ENCODE measurements at places on chromosomes 5 and 9.

- DNase-seq: no peak
These were observed 86.7 kb downstream of the GPR21 start for GRCh38 chr9:123120131-123120530.

- no peak for DNase-seq
These were observed 27.3 kb downstream of the SCGB3A1 start for GRCh38 chr5:180563994-180564393.

- peak; percentile 99 for DNase-seq
These were observed 226.4 kb downstream of the DCP2 start for GRCh38 chr5:113202746-113203716.

- no peak for DNase-seq
These were observed 79.0 kb downstream of the SYK start for GRCh38 chr9:90880669-90881068.

- no peak for DNase-seq
These were observed 569.5 kb downstream of the PSAT1 start for GRCh38 chr9:78866207-78867132.

GRCh38 chr9:124708074-124708473, 63.0 kb downstream of the NR6A1 start:
- no peak for DNase-seq

DNA sequence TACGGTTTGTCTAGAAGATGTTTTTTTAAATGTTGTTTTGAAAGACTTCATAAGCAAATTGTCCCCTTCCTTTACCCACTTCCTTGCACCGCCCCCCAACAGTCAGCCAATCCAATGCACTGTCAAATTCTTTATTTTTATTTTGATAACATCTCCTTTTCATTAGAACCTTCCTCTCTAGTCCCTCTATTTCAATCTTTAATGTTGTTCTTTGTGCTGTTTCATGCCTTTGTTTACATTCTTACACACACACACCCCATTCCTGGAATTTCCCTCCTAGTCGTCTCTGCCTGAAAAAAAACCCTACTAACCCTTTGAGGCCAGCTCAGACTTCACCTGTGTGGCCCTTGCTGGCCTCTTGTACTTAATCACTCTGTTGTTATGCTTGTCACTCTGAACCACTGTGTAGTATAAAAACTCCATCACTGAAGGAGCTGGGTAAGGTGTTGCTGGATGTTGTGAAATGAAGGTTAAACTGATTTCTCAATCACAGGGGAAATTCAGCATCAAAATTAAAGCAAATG, 133.4 kb downstream of the UGCG start:
- DNase-seq: no peak

GRCh38 chr9:125464591-125465385, 203.2 kb downstream of the GAPVD1 start:
- no peak for DNase-seq

DNA sequence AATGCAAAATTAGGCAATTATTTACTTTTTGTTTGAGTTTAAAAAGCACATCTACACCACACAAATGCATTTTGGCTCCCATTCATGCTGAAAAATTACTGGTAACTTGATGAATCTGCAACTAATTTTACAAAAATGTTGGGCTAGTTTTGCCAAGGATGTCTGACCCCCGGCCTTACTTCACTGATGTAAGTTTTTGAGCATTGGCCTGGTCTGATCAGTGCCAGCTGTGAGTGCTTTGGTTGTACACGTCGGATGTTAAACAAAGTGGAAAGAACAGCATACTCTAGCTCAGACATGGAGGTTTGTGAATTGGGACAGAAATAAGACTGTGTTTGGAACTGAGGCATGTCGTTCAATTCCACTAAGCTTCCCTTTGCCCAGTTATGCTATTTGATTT, 1044.2 kb downstream of the TLE4 start:
- DNase-seq: no peak

GRCh38 chr9:75389101-75389500, 300.8 kb downstream of the OSTF1 start:
- no peak for DNase-seq

DNA sequence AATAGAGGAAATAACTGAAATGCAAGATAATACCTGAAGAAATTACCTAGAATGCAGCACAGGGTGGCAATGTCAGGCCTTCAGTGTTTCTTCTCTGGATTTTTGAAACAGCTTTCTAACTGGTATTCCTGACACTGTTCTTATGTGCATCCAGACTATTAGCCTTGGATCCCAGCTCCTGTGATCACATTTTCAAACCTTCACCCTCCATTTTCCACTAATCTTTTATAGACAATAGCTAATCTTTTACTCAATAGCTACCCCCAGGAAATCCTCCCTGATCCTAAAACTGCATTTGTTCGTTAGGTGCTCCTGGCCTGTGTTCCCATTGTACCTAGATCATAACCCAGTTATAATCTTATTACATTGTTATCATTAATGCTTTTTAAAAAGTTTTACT, 101.5 kb upstream of the DHFR start:
- no peak for DNase-seq

DNA sequence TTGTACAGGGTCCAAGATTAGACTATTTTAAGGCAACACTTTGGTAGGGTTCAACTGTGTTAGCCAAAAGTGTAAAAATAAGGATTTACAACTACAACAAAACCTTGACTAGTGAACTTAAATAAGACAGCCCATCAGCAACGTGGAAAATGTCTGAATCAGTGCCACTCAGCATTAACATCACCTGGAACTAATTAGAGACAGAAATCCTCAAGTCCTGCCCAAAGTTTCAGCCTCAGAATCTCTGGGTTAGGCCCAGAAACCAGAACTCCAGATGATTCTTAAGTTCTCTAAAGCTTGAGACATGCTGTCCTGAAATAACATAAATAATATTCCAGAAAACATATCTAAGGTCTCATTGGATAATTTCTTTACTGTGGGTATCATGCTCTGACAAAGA, 118.6 kb downstream of the SEMA6A start:
- no peak for DNase-seq

DNA sequence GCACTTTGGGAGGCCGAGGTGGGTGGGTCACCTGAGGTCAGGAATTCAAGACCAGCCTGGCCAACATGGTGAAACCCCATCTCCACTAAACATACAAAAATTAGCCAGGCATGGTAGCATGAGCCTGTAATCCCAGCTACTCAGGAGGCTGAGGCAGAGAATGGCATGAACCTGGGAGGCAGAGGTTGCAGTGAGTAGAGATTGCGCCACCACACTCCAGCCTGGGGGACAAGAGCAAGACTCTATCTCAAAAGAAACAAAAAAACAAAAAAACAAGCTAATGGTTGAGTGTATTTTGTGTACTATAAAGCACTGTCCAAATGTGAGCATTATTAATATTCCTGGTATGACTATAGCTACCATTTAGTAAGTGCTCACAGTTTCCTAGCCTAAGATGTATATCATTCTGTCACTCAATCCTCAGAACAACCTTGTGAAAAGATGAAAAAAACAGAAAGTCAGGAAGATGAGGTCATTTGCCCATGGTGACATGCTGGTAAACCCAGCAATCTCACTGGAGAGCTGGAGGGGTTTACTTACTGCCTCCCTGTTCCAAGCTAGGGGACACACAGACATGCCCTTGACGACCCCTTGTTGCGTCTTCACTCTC, 27.7 kb downstream of the ARHGEF37 start:
- DNase-seq: no peak

- DNase-seq: no peak
These were observed 72.1 kb upstream of the ATP10B start for GRCh38 chr5:160923936-160924710.

- no peak for DNase-seq
These were observed 51.6 kb upstream of the C5orf46 start for GRCh38 chr5:147957901-147958300.

DNA sequence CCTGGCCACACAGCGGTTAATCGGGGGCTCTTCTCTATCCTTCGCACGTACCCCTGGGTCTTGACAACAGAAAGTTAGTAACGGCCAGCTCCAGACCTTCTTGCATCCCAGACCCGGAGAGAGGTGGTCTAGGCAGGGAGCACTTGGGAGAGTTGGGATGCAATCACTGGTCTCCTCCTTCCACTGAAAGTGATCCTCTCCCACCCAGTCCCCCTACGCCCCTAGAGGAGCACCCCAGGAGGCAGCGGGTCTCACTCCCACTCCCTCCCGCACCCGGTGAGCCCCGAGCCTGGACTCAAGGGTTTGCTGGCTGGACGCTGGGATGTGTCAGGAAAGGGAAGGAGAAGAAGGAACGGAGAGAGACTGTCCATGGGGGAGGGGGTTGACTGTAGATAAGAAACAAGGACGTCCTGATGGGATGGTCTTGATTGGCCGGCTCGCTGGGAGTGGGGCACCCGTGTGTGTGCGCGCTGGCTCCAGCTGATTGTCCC, 2.0 kb downstream of the RORB start:
- no peak for DNase-seq

- no peak for DNase-seq
These were observed 34.1 kb downstream of the CRHBP start for GRCh38 chr5:76986825-76987526.

GRCh38 chr5:154697371-154697770, 57.8 kb upstream of the LARP1 start:
- no peak for DNase-seq

DNA sequence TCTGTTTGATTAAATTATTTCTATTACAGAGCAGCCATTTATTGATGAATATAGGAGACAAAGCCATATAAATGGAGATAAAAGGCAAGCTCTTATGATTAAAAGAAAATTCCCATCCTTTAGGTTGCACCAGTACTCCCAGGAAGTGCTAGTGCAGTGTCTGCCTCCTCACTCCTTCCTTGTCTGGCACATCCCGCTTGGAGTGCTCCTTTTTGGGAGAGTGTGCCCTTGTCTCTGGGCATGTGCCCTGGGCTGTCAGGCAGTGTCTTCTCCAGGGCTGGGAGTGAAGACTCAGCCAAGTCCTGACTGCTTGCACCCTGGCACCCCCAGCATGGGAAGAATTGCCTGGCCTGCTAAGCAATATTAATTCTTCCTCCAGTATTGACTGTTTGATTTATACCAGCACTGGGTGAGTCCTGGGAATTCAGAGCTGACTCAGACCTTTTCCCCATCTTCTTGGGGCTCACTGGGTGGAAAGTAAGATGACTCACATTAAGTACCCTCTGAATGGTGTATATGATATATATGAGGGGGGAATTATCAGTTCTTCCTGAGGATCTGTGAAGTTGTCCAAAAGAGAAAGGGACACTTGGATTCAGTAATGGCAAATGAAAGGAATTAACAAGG, 62.1 kb downstream of the ZSWIM6 start:
- no peak for DNase-seq

DNA sequence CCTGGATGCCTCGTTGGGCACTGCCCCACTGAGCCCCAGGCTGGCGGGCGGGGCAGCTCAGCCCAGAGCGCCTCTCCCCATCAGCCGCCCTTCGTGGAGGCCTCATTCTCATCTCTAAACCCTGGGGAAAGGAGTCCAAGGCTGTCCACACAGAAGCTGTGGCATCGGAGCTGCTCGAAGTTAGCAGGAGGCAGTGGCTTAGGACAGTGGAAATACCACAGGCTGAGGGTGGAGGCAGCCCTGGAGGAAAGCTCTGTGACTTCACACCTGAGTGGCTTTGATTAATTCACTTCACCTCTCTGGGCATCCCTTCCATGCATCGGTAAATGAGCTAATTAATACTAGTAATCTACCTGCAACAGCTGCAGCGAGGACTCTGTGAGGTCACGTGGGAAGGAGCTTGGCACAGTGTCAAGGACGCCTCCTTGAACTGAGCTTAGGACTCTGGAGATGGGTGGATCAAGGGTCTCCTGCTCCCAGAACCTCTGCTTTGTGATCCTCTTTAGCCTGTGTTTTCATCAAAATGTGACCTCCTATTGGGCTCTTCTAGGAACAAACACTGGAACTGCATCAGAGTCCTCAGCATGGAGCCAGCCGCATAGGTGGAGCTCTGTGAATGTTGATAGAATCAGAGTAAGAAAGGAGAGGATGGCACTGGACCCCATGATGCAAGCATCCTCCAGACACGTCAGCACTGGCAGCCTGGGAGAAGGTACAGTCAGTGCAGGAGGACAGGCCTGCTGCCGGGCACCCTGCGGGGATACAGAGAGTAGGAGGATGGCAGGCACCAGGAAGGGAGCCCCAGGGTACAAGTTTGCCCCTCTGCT, 842 bp upstream of the ANGPTL2 start:
- DNase-seq: peak; percentile 74

DNA sequence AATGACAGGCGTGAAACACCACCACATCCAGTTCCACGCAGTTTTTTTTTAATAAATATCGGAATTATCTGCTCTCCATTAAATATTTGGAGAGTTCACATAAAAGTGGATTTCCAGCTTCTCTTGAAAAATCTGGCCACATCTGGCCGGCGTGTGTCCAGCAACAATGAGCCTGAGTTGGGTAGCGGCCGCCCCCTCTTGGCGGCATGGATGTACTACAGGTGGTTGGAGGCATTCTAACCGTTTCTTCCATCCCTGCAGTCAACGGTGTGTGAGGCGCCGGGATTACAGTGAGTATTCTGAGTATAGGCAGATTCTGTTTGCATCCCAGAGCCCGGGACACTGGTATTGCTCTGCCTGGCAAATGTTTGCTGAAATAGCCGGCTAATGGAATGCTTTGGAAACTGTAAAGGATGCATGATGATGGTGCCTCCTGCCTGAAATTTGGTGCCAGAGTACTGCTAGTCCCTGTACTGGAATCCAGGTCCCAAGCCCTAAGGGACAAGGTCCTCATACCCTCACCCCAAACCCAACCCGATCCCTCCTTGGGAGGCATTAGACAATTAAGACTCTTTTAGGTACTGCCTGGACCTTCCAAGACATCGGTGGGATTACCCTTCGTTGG, 13.6 kb upstream of the GM2A start:
- DNase-seq: peak; percentile 28

- DNase-seq: no peak
These were observed 26.5 kb upstream of the PCSK1 start for GRCh38 chr5:96459313-96460121.

GRCh38 chr5:132501629-132501956, 11.0 kb upstream of the IRF1 start:
- no peak for DNase-seq

DNA sequence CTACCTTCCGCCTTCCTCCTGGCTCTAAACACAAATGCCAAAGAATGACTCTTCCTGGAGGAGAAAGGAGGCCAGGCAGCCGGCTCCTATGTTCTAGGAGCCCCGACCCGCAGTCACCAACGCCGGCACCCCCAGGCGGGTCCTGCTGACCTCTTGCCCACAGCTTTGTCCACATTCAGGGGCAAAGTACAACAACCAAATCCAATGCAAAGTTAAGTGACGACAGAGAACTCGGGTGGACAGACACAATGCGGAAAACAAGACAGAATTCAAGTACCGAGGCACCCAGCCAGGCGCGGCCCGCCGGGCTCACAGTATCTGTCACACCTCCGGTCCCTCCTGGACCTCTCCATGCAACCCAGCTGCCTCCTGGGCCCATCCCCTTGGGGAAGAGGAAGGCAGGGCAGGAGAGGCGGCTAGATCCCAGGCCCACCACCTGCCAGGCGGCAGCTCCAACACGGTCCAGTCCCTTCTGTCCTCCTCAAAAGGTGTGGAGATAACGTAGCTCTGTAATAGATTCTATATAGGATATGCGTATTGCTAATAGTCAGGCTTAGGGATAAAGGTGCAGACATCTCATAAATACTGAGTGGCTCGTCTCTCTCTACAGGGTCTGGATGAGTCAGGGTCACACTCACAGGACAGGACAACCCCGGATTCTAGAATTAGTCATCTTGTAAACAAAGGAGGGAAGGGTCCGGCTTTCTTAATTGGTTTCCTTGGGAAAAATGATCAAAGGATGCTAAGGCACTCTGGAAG, 46.9 kb upstream of the UBAC1 start:
- no peak for DNase-seq
